Neuronal stem cell (in vitro differentiated cells): ENCODE measurements at places on chromosomes 3 and 15.

GRCh38 chr3:14297305-14297704, 105.1 kb upstream of the SLC6A6 start:
- DNase-seq = no peak

GRCh38 chr15:74839526-74840395, 3.2 kb downstream of the ULK3 start:
- no peak for DNase-seq

DNA sequence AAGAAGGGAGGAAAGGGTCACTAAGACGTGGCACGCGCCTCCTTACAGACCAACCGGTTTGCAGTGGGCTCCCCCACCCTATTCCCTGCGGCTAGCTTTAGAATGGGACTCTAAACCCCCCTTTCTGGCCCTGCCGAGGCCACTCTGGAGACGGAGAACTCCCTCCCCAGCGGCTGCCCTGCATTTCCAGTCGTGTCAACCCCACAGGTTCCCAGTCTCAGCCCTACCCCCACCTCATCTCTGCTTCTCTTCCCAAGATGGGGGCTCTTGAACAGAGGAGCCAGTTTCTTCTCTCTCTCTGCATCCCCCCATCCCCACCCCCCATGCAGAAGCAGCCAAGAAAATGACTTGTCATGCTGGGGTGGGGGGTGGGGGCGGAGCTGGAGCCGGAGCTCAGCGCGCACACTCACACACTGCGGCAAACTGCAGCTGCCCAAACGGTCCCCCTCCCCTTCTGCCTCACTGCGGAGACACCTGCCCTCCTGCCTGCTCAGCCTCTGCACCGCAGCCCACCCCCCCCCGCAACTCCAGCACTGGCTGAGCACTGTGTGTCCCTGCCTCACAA, 871 bp downstream of the MAP1A start:
- no peak for DNase-seq

DNA sequence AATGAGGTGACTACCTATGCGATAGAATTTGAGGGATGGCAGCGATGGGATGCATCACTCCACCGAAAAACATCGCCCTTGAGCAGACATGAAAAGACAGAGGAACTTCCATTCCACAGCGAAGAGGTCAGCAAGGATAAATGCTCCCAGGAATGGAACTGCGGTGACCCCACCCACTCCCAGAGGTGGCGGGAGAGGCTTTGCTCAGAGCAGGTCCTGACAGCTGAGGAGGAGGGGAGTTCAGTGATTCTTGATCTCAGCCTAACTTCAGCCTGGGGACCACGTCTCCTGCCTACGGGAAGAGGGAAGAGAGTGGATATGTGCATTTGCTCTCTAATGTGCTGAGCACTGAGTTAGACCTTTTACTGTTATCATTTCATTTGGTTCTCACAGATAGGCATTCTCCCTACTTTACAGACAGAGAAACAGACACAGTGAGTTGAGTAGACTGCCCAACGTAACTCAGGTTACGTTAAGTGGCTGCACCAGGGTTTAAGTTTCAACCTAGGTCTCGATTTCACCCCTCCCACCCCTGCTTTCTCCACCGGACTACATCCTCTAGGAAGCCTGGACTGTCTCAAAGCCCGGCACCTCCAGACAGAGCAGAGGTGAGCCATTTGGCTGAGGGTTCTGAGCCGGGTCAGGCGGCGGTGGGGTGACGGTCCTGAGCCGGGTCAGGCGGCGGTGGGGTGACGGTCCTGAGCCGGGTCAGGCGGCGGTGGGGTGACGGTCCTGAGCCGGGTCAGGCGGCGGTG, 170.0 kb downstream of the RAB11A start:
- no peak for DNase-seq

DNA sequence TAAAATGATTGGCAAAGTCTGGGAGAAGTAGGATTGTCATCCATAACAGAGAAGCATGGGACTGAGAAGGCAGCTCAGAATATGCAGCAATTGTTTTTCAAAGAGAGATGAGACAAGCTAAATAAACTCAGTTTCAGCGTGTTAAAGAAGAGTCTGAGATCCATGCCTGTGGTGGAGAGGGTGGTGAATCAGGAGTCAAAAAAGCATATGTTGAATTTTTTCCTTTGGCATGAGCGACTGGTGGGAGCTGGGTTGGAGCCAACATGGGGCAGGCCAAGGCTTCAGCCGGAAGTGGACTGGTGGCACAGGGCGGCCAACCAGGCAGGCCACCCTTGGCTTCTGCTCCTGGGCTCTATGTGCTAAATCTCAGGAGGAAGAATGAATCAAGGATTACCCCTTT, 102.0 kb downstream of the SST start:
- no peak for DNase-seq

DNA sequence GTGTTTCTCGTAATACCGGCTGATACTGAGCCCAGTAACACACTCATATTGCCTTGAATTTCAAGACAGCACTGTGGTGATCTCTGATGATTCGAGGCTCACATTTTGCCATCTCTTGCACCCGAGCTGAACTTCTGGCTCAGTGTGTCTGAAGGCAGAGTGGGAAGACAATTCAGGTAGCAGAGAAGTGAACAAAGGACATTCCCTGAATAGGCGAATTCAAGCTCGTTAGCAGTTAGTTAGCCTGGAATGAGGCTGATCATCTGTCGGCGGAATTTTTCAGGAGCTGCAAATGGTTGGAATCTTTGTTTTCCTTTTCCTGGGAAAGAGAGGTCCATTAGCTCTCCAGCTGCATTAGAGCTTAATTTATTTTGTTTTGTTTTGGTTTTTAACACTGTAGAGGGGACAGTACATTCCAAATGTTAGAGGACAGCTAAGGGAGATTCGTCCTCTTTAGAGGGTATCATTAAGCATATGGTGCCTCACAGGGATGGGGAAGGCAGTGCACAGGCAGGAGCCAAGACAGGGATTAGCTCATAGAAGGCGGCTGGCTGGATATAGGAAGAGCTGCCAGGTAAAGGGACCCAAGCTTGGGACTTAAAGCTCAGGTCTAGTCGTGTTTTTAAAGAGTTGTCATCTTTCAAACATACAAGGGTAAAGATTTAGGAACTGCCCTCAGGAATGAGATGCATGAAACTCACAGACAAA, 119.7 kb upstream of the DLG1 start:
- DNase-seq = peak; percentile 31

DNA sequence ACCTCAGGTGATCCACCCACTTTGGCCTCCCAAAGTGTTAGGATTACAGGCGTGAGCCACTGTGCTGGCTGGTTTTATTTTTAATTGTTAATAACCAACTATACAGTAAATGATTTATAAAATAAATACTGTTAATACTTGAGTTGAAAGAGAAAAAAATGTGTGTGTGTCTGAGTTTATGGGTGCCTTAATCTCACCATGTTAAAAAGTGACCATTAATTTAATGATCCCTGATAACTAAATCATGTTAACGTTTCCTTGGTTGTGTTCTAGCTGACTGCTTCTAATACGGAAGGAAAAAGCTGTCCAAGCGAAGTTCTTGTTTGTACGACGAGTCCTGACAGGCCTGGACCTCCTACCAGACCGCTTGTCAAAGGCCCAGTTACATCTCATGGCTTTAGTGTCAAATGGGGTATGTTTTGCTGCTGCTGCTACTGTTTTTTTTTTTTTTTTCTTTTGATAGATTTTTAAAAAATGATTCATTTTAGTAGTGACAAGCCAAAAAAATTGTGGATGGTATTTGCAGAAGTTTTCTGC, 113.5 kb downstream of the GHSR start:
- no peak for DNase-seq

GRCh38 chr3:79846148-79846933, 78.5 kb upstream of the ROBO1 start:
- DNase-seq = no peak

DNA sequence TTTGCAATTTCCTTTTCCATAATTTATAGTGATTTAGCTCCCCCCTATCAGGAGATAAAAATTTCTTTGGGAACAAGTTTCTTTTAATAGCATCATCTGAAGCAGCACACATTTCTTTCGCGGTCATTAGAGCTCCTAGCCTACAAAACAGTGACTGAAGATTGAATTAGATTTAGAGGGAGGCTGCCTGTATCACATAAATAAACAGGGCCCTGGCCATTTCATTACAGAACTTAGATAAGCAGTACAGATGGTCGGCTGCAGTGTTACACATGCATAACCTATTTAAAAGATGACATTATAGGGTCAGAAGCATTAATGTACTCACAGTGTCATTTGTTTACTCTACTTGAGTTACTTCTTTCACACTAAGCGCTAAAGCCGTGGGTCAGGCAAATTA, 81.4 kb upstream of the SLC25A26 start:
- no peak for DNase-seq

GRCh38 chr15:93479715-93480114, 390.7 kb upstream of the RGMA start:
- no peak for DNase-seq

GRCh38 chr3:113339616-113340244, 101.6 kb downstream of the CFAP44 start:
- no peak for DNase-seq

DNA sequence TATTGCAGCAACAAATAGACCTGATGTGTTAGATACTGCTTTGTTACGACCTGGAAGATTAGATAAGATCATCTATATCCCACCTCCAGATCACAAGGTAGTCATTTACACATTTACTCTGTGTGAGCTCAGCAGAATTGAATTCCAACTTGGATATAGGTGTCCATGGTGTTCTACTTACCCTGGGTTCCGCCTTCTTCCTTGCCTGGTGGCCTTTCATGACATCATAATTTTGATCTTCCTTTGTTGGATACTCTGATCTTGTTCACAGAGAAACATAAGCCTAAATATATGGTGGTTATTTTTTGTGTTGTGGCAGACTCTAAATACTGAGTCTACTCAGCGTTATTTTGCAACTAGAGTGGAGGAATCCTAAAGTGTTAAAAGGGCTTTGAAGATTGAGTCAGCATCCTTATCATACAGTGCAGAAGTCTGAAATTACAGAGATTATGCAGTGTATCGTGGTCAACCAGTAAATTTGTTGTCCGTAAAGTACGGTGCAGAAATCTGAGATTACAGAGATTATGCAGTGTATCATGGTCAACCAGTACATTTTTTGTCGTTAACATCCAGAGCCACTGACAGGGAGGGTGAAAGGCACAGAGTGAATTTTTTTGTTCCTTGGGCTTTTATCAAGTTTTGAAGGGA, 39.1 kb upstream of the GATM start:
- DNase-seq = no peak
